ENCODE measurements at places on chromosomes 1 and 21.
A peak's percentile ranks its signal among the peaks of the same experiment; 100 is the strongest.

DNA sequence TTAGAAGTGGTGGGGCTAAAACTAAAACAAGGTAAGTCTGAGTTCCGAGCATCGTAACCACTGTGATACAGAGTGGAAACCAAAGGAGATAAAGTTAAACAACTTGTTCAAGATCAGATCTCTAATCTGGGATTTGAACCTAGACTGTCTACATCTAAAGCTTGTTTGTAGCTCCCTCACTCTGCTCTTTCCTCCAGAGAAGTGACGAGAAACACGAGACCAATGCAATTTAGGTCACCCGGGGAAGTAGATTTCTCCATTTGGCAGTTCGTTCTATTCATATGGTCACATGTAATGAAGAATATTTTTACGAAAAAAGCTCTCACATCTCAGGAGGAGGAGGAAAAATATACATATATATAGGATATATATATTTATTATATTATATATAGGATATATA lies 1.8 kb downstream of the ADORA3 start:
- no peak for DNase-seq

DNA sequence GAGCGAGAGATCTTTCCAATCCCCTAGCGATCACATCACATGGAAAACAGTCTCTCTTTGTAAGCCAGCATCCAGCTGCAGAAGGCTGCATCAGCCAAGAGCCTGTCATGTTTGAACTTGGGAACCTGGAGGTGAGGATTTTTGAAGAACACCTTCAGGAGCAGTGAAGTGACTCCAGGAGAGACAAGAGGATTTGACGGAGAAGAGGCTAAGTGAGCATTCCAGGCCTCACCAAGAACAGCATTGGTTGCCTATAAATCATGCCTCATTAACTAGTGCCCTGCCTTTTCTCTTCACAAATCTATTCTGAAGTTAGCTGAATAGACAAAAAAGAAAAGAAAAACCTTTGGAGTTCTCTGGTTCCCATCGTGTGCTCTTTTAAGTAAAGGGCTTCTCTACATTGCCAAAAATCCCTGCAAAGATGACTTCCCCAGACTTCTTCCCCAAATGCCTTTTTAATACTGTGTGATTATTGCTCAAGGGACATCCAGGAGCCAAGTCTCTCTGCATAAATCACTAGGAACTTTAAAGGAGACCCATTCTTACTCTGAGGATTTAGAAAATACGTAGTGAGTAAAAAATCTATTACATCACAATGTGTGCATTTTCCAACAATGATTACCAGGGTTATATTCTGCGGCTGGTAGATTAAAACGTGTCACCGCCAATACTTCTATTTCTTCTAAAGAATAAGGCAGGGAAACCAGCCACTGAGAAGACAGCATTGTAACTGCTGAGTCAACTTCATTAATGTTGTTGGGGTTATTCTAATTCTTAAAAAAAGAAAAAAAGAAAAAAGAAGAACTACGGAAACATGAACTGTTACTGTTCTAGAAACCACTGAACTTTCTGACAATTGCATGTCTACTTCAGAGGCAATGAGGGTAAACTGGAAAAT lies 95.2 kb downstream of the KIF14 start:
- DNase-seq = peak; percentile 37

DNA sequence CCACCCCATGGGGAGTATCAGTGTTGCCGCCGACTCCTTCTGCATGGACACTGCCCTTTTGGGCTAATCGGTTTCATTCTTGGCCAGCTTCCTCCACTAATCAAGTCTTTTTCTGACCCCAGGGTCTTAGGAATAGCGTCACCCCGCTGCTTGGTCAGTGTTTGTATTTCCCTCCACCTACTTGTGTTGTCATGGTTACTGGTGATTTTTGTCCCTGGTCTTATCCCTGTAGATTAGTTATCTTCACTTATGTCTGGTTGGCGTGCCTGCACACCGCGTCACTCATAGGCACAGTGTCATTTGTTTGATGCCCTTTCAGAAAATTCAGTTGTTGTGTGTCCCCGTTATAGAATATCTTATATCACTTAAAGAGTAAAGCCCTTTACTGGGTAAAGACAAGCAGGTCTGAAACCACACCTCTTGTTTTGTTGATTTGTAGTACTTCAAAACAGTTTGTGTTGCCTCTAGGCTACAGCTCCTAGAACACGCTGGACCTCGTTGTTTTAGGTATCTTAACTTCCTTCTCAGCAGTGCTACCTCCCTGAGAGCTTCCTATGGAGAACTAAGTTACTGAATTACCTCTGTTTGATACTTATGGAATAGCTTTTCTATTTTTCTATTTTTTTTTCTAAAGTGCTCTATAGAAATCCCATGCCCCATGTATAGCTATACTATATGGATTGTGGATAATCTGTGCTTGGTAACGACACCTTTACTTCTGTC lies 868 bp downstream of the PPP1R12B start:
- DNase-seq = peak; percentile 64

DNA sequence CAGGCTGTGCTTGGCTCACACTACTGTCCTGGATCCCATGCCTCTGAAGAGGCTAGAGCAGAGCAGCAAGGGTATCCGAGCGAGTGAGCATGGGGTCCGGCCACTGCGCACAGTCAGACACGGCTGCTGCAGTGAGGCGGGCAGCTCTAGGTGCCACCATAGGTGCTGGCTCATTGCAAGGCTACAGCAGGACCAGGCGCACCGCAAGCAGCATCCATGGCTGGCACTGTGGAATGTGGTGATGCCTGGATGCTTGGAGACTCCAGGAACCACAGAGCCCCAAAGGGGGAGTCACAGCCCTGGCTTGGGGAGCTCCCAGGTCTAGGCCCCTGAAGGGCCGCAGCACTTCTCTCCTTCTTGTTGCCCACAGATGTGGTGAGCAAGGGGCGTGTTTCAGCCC lies 47.2 kb downstream of the ATP6V1G3 start:
- DNase-seq = no peak

GRCh38 chr1:177983482-177984135 lies 13.8 kb upstream of the SEC16B start:
- no peak for DNase-seq

DNA sequence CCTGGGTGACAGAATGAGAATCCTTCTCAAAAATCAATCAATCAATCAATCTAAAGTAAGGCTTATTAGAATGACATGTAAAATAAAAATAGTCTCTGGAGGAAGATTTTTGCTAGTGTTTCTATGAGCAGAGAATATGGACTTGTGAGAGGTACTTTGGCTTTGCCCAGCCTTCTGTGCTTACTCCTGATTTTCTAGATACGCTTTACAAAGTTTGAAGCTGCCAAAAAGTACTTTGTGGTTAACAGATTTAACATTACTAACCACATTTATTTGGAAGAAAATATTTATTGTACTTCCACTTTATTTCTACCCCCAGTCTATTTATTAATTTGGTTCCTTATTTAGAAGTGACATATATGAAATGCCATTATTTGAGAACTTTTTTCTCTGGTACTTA lies 41.0 kb downstream of the CEP350 start:
- no peak for DNase-seq

- DNase-seq = no peak
These were observed 110.1 kb downstream of the CCDC185 start for GRCh38 chr1:223503348-223503747.

DNA sequence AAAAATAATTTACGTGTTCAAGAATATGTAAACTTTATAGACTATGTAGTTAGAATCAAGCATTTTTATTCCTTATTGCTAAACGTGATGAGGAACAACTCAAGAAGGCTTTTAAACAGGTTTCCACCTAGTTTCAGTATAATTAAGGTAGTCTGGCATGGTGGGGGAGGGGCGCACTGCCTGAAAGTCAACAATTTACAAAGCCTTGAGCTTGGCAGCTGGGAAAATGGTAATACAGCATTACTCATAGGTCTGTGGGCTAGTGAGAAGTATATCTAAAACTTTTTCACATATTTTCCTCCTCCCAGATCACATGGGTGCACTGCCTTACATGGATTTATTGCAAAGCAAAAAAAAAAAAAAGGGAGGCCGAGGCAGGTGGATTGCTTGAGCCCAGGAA lies 75.2 kb downstream of the EVI5 start:
- DNase-seq = peak; percentile 76

GRCh38 chr1:33081554-33082305 lies 777 bp downstream of the AZIN2 start:
- no peak for DNase-seq

- no peak for DNase-seq
These were observed 82.1 kb downstream of the PTPN14 start for GRCh38 chr1:214469290-214469689.

All from kidney tubule cell (primary cell).